ENCODE measurements at places on chromosomes 1 and 21.

GRCh38 chr21:22927469-22927868 lies 1929.3 kb downstream of the NCAM2 start:
- DNase-seq = no peak

GRCh38 chr1:31957701-31958674 lies 19.8 kb upstream of the PTP4A2 start:
- DNase-seq = peak; percentile 38

DNA sequence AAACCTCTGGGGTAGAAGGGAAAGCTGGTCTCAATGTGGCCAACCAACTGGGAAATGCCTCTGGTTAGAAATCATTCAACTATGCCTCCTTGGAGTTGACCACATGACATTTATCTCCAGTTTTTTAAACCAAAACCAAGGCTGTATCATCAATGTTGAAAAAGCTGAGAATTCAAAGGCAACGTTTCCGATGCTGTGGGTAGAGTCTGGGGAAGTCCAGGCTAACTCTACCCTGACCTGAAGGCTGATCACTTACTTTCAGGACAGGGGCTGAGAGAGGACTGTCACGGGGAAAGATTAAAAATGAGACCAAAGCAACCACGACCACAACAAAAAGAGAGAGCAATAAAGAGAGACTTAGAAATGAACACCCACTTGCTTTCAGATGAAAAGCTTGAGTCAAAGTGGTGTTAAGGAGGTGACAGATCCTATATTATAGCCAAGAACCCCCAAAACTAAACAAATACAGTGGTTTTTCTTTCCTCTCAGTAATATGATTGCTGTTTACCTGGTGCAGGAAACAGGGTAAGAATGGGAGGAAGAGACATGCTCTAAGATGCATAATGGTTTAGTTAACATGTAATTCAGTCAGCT lies 90.8 kb upstream of the TNFSF4 start:
- no peak for DNase-seq

GRCh38 chr1:218611916-218612585 lies 266.9 kb downstream of the TGFB2 start:
- DNase-seq = no peak

DNA sequence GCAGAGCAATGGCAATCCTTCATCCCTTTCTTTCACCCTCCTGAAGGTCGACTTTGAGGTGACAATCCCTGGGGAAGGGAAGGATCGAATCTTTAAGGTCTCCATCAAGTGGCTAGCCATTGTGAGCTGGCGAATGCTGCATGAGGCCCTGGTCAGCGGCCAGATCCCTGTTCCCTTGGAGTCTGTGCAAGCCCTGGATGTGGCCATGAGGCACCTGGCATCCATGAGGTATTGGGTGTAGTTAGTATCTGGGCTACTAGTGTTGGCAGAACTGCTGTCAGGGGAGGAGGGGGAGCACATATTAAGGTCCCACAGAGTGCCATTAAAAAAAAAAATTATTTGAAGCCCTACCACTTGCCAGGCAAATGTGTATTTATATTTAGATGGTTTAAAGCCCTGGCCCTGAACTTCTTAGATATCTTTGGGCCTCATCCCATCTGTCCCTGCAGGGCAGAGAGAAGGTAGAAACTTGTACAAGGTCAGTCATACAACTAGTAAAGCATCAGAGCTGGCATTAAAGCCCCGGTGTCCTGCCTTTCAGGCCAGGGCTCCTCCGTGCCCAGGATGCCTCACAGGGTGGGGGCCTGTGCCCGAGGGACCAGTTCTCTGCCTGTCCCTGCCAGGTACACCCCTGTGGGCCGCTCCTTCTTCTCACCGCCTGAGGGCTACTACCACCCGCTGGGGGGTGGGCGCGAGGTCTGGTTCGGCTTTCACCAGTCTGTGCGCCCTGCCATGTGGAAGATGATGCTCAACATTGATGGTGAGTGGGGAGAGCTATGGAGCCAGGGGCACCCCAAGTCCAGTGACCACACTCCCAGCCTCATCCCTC lies 10.3 kb downstream of the AGO1 start:
- no peak for DNase-seq

DNA sequence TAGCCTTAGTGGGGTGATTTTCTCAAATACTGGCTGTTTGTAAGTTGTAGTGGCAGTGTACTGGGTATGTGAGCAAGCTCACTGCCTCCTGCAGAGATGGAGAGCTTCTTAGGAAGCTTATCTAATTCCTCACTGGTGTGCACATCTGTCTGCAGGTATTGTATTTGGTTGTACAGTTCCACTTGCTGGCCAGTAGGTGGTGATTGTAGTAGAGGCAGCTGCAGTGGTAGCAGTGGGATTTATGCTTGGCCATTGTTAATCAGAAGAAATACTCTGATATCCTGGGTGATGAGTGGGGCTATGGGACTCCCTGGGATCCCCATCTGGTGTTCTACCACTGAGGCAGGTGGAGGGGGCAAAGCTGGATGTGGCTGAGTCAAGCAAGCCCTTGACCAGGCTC lies 276.1 kb upstream of the SPAG17 start:
- DNase-seq = no peak
